Prostate gland (tissue), 2 donors: ENCODE measurements at places on chromosomes 4 and X. TPM values are rescaled to one million over a fixed set of nuclear protein-coding genes. Genes with fewer than 3 reads are reported as not detected.

Gene ZNF732
- 2.3 TPM for total RNA-seq

Gene TSPAN5
- 7.9 TPM for total RNA-seq

DNA sequence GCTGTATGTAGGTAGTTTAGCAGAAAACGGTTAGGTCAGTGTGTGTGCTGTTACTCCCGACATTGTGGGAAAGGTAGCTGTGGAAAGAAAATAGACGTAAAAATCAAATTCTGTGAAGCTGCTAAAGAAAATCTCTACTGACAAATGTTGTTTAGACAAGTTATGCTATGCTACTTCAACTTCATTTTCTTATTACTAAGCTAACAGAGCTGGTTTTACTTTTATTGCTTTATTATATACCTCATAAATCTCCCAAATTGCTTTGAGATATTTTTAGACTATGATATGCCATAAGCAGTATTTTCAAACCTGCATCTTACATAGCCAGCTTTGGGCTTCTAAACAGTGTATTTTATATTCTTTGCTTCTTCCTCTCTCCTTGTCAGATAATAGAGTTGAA lies 108.2 kb upstream of the PACRGL start:
- DNase-seq: no peak

DNA sequence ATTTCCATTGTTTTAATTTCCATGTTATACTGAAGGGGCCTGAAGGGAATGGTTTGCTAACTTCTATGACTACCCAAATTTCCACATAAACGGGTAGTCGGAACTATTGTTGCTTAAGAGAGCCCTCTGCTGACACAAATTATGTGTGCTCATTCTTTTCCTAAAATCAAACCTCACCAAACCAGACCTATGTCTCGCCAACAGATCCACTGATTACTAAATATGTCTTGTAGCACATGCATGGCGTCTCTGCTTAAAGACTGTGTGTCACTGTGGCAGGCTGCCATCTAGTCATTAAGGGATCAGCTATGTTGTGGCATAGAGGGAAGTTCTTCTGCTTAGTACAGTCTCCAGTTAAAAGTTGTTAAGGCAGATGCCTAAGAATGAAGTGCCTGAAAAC lies 25.1 kb downstream of the PIR start:
- peak; percentile 38 for DNase-seq

DNA sequence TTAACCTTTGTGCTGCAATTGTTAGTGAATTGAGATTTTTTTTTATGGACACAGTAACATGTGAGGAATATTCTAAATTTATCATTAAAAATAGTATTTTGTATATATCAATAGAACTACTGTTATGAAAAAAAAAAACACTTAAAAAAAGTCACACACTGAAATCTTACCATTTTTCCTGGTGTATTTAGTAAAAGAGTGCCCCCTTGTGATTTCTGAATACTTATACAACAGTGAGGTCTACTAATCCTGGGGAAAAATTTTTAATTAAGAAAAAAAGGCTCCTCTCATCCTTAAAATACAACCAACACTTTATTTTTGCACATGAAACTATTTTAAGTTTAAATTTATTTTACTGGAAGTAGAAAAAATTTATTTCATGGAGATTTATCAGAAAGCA lies 56.4 kb upstream of the SPOCK3 start:
- DNase-seq: no peak

DNA sequence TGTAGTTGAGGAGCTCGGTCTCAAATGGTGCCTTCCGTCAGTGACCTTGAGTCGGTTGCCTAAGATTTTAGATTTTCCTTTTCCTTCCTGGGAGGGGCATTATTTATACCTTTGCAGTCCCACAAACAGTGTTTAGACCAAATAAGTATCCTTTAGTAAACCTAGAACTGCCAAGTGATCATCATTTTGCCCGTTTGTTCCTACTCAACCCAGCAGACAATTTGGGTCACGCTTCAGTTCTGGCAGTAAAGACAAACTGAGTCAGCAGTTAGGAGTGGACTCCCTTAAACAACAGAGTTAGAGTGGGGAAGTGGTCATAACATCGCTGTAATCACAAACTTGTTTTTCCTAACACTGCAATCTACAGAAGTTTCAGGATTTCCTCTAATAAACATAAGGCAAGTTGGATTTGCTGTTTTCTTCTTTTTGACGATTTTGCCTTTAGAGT lies 777 bp upstream of the WDFY3 start:
- no peak for DNase-seq

- no peak for DNase-seq
These were observed 173.8 kb downstream of the NSUN7 start for GRCh38 chr4:40923316-40924095.

GRCh38 chr4:87947381-87948160 lies 27.9 kb upstream of the SPP1 start:
- DNase-seq: no peak

- no peak for DNase-seq
These were observed 3.3 kb downstream of the ADGRL3 start for GRCh38 chr4:61203436-61203790.

DNA sequence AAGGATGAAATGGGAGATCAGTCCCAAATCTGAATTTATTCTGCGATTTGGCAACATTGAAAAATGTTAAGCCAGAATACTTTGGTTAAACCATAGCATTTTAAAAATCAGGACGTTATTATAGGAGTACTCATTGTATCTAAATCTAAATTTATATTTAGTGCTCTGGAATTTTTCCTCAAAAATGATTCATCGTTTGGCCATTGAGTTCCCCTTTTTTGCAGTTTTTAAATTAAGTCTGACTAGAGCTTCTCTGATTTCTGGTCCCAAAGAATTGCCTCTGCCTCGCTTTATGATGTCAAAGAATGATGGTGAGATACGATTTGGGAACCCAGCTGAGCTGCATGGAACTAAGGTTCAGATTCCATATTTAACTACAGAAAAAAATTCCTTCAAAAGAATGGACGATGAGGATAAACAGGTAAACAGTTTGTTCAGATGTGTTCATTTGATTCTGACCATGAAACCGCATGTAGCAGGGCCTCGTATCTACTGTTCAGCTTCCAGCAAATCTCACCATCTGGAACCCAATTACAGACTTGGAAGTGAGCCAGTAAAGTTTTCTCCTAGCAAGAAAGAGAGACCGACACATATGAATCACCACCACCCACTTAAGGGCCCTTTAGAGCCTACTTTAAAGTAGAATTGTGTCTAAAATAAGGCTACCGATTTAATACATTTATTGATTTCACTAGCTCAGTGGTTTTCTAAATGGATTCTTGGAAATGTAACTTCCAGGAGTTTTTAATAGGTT lies 75.6 kb downstream of the REPS2 start:
- no peak for DNase-seq

GRCh38 chr4:165721815-165722214 lies 151.2 kb upstream of the TLL1 start:
- no peak for DNase-seq

DNA sequence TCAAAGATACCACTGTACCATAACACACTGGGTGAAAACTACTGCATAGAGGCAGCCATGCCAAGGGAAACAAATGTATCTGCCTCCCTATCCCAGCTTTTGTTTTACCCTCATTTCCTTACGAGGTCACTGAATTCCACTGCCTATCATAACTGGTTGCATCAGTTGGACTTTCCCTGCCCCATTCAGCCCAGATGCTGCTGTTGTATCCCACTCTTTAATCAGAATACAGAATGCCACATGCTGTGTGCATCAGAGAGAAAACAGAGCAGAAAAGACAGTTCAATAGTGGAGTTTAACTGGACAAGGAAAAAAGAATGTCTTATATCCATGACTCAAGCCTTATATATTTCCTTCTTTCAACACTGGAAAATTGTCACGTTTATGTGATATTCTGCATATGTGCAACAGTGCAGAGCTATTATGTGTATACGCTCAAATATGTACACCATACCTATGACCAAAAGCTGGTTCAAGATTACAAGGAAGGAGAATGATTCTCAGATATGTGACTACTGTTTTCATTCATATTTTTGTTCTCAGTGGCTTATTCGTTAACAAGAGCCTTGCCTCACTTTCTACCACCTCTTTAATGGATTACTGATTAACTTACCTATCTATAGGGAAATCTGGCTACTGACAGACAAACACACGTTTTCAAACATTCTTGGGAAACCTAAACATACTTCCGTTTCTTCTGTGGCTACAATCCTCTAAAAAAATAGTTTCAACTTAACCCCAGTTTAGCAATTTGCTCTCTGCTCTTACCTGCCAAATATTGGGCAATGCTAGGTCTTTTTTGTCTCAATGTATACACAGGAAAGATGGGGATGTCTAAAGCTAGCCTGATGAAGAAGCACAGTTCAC lies 378.9 kb downstream of the SMARCA1 start:
- DNase-seq: no peak

GRCh38 chr4:1558205-1558604 lies 125.9 kb downstream of the FAM53A start:
- DNase-seq: no peak

GRCh38 chr4:156021298-156021697 lies 67.6 kb upstream of the CTSO start:
- DNase-seq: no peak

- DNase-seq: no peak
These were observed 24.3 kb downstream of the KLHL8 start for GRCh38 chr4:87196146-87196545.

- no peak for DNase-seq
These were observed 1071.2 kb upstream of the ADGRL3 start for GRCh38 chr4:60128888-60129287.

- no peak for DNase-seq
These were observed at the start of gene ERAS for GRCh38 chrX:48826135-48826875. ERAS (plus strand) TSS chrX:48826513; CDS start chrX:48829124, 2,611 bp downstream.

- DNase-seq: no peak
These were observed 441.2 kb downstream of the CENPC start for GRCh38 chr4:67104145-67104544.

Gene LDB2
- 37.7 TPM for total RNA-seq

DNA sequence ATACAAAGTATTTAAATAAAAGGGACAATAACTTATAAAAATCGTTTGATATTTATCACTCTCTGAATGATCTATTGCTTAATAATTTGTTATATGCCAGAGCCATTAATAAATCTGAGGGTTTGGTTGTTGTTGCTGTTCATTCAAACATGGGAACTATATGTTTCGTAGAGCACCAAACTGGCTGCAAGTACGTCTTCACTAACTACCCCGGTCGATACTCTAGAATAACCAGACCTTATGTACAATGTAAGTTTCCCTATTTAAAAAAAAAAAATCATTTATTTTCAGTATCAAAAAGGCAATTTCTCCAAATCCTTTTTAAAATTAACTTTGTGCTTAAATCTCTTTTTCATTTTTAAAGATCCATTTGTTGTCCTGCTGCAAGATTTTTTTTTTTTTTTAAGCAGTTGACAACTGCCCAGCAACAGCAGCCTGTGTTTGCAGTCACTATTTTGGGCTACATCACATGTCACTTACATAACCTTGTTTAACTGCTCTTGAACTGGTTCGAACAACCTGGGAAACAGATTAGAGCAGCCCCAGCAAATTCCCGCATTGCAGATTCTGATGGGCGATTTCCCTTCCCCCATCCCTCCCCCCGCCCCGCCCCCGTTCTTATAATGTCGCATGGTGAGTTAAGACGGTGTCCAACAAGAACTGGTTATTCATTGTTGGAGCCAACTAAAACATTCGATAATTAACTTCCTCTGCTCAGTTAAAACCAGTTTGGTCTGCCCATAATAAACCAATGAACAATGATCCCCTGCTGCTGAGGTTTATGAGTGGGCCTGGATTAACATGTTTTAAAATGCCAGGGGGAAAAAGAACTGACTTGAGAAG lies 238.9 kb downstream of the NR3C2 start:
- no peak for DNase-seq

DNA sequence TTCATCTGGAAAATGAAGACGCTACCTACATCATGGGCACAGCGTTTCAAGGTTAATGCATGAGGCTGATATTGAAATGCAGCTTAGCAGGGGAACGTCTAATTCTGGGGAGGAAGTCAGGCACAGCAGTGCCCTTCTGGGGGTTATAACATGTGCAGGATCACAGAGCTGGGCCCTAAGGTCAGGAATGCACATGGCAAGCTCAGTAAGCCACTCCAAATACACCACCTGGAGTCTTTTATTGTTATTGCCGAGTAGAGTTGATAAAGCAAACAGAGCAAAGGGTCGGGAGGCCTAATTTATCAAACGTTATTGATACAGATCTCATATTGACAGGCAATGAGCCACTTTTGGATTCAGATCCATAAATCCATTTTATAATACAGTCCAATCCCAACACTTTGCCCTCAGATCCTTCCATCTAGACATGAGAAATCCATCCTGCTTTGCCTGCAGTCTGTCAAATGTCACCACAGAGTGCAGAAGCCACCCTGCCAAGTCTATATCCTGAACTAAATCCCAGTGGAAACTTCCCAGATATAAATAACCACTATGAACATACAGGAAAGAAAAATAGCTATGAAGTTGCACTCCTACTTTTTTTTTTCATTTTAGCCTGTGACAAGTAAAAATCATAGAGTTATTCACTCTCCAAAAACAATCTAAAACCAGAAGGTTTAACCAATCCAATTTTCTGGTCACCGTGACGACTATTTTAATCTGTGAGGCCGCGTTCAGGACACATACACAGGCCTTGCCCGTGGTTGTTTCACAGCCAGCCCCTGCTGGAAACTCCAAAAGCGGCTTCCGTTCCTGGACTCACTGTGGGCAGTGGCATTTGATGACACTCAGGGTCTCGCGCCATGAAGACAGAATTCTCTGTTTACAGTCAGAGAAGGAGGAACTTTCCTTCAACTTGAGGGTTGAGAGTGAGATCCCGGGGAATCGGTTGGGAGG lies 335.4 kb downstream of the DHX15 start:
- no peak for DNase-seq

Gene TMEM150C
- total RNA-seq: 30.0 TPM

DNA sequence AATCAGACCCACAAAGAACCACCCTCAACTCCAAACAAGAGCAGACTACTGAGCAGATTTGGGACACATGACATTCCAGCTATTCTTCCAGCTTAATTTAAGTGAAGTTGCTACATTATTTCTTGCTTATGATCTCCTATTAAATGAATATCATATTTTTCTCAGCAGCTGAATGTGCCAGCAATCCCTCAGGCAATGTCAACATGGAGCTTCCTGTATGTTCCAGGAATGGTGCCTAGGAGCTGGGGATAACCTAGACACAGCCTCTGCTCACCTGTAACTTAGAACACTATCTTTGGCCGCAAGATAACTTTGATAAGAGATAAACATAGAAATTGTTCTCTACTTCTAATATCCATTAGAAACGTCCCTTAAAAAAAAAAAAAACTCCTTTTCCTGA lies 274.4 kb upstream of the RASGEF1B start:
- DNase-seq: no peak

Gene PNMA6E
- 6.9 TPM for total RNA-seq

- no peak for DNase-seq
These were observed 44.3 kb downstream of the CCNG2 start for GRCh38 chr4:77201343-77201742.
